ENCODE measurements at places on chromosomes 12 and 14.

DNA sequence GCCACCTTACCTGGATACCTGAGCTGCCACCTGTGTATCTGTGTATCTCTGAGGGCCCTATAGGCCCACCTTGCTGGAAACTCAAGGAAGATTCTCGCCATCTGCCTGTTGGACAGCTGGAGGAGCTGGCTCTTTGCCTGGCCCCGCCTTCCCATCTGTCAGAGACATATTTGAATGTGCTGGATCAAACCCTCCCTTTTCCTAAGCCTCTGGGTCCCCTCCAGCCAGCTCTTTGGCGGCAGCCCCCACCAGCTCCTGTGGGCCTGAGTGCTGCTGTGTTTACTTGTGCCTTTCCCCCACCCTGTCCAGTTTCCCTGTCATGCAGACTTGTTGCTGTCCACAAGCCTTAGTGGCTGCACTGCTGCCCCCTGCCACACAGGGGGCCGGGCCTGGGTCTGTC is 55.9 kb upstream of the SRSF5 start:
- no peak for DNase-seq

GRCh38 chr14:40229676-40230075 is 797.4 kb upstream of the FBXO33 start:
- DNase-seq = no peak

DNA sequence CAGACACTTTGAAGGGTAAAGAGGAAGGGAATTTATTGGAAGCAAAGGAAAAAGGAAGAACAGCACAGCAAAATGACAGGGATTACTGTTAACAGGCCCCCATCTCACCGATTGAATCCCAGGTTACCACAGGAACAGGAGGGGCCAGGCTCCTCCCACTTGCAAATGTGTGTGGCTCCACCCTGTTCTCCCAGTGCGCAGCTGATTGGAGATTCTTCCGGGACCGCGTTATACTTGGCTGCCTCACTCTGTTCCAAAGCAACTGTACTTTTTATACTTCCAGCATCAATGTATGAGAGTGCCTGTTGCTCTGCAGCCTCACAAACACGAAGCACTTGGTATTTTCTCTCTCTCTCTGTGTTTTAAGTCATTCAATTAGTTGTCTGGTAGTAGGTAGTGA is 273.6 kb upstream of the MDGA2 start:
- no peak for DNase-seq

GRCh38 chr12:6887460-6887859 is 14.4 kb upstream of the SPSB2 start:
- DNase-seq = no peak

- no peak for DNase-seq
These were observed 91.9 kb downstream of the SAMD4A start for GRCh38 chr14:54658836-54659235.
